SK-MEL-5 (cell line): ENCODE measurements at places on chromosomes 4 and X. TPM values are rescaled to one million over a fixed set of nuclear protein-coding genes. Genes with fewer than 3 reads are reported as not detected.

DNA sequence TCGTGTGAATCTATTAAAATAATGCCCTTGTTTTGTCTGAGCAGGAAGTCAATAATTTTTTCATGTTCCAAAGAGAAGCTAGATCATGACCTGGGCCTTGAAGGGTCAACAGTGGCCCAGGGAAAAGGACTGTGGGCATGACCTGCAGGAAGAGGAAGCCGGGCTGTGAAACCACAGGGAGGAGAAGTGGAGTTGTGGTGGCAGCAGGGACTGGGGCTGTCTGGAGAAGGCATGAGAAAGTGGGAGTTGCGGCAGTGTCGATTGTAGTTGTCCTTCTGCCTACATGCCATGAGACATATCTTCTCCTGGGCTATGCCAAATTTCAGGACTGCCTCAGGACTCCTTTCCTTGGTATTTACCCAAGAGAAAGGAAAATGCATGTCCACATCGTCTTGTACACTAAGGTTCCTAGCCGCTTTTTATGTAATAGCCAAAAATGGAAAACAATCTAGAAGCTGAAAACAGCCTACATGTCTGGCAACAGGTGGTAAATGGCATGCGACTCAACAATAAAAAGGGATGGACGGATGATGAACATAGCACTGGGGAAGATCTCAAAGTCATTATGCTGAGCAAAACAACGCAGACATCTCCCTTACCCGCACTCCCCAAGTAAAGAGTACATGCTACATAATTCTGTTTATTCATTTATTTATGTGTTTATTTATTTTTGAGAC lies 13.6 kb upstream of the PTTG2 start:
- no peak for DNase-seq

DNA sequence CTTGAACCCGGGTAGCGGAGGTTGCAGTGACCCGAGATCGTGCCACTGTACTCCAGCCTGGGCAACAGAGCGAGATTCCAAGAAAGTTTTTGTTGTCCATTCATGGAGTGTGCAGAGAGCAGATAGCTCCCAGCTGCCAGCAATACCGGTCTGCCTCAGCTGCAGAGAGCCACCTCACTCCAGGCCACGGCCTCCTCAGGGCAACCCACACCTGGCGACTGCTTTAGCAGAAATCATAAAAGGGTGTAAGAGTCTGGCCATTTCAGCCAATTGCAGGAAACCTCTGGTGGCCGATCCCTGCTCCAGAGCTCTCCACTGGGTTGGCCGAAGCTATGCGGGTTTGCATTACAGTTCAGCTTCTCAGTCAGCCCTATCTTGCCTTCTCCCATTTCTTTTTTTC lies 227.4 kb upstream of the BCOR start:
- DNase-seq: no peak

GRCh38 chr4:36249610-36250009 lies 5.3 kb upstream of the ARAP2 start:
- no peak for DNase-seq

GRCh38 chr4:104395168-104395614 lies 99.5 kb downstream of the CXXC4 start:
- DNase-seq: peak; percentile 16

DNA sequence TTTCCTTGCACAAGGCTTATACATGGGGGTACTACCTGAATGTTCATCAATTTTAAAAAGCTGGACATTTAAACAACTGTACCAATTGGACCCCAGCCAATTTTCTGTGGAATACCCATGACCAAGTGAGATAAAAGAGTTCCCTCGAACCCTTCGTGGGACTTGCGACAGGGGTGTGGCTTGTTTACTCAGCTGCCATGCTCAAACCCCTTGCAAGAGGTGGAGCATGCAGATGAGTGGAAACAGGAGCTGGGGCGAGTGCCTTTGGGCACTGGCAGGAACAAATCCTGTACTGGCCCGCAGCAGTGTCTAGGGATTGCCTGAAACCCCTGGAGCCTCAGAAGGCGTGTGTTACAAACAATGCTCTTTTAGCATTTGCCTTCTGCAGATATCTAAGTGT lies 144.2 kb downstream of the PDHA2 start:
- DNase-seq: no peak

DNA sequence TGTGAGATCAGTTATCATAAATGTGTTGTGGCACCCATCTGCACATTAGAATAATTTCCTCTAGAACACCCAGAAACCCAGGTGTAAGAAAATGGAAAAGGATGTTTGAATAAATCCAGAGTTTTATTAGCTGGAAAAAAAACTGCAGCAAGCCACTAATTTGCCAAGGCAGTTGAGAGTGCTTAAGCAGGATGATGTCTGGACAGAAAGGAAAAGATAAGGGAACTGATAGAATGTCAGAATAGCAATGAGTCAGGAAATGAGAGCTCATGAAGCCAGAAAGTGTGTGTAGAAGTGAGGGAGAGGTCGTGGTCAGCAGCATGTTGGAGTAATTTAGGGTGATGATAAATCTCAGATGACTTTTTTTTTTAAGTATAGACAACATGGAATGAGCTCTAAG lies 15.2 kb upstream of the NEUROG2 start:
- no peak for DNase-seq

DNA sequence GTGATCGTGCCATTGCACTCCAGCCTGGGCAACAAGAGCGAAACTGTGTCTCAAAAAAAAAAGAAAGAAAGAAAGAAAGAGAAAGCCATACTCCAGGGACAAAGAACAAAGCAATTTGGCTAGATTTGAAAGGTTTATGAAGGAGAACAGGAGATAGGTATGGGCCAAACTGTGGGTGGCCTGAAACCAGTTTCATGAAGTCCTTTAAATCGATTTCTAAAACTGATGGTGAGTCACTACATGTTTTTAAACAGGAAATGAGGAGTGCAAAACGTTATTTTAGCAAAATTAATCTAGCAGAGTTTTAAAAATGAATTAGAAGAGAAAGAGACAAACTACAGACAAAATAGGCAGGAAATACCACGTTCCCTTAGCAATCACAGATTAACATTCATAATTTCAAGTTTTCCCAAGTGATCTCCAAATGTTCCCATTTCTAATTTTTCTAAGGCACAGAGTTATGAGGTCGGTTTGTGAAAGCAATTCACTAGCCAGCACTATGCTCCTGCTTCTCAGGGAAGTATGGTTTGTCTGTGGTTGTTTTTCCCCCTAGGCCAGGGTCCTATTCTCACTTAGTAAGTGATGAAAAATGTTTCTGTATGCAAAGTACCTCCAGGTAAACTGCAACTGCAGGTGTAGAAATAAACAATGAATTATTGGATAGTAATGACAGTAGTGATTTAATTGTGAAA lies 190.6 kb downstream of the PPP3CA start:
- DNase-seq: no peak

DNA sequence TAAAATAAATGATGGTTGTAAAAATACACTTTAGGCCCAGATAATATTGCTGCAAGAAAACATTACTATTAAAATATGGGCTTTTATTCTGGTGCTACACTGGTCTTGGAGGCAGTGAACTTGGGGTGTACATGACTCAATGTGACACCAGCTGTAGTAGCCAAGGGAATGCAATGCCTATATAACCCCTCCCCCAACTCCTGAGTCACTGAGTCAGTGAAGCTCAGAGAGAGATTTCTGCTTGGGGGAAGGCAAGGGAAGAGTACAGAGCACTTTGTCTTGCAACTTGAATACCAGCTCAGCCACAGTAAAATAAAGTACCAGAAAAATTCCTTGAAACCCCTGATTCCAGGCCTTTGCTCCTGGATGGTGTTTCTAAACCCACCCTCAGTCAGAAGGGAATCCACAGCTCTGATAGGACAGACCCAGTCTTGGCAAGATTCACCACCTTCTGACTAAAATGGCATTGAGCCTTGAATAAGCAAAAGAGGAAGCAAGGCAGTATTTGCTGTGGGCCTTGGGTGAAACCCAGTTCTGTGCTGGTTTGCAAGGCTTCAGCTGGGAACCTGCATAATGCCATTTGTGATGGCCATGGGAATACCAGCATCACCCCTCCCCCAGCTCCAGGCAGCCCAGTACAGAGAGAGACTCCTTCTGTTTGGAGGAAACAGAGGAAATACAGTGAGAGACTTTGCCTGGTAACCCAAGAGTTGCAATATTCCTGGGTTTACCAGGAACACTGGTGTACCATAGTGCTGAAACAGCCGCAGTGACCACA lies 209.9 kb downstream of the IQCM start:
- no peak for DNase-seq

GRCh38 chr4:8343262-8343966 lies 73.9 kb downstream of the HTRA3 start:
- no peak for DNase-seq

DNA sequence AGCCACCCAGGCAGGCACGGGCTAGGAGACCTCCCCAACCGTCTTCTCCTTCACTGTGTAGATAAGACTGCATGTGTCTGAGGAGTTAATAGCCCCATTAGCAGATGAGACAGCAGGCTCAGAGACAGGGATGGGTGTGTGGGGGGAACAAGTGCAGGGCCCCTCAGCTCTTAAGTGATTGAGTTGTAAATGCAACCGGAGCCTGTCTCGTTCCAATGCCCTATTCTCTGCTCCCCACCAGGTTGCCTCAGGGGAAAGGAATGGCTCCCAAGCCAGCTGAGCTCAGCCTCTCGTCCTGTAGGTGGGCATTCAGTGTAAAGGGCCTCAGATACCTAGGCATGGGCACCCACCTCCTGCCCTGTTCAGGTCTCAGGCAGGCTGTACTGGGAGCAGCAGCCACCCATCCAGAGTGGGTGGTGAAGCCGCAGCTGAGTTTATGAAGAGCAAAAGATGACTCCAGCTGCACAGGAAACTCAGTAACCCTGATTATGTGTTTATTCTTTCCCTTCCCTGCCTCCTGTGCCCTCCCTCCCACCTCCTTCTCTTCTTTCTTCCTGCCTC lies 87.3 kb downstream of the PJA1 start:
- DNase-seq: no peak

GRCh38 chr4:138181287-138181686 lies 60.9 kb downstream of the SLC7A11 start:
- DNase-seq: no peak

DNA sequence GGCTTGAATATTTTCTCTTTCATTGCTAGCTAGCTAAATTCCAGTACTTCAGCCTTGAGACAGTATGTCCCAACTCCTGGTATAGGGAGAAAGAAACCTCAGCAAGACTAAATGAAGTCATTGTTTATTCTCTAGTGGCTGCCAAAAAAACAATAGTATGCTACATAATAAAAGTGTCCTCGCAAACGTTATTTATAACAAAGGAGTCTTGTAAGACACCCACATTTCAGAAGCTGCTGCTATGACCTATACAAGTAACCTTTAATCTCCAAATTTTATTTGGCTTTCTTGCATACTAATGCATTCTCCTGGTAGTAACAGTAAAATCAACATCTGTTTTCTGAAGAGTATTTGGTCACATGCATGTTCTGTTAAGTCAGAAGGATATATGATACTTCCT lies 28.8 kb downstream of the NEK1 start:
- peak; percentile 85 for DNase-seq

DNA sequence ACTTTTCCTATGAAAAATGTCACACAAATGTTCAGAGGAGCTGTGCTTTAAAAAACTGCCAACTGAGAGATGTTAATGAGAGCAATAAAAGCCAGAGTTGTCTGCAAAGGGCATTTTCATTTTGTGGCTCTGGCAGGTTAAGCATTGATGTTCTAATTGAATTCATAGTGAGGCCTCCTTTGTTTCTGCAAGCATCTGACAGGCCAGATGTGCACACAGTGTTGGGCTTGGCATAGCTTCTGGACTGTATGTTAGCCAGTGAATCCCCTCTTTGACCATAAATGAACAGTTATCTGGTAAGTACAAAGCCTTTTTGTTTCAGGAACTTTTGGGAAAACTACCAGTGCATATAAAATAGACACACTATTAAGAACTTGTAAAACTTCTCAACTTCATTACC lies 81.9 kb downstream of the JADE3 start:
- peak; percentile 93 for DNase-seq

DNA sequence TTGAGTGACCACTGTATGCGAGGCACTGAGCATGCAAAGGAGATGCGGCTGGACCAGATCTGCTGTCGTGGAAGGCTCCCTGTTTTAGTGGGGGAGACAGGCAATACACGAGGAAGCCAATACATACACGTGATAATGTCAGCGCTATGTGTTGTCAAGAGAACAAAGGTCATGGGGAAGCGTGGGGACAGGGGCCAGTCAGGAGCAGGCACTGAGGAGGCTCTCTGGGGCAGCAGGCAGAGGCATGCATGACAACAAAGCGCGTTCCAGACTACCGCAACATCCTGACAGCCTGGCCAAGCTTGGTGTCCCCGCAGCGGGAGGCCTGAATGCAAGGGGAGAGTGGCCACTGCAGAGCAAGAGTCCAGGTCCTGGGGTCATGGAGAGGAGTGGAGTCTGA lies 61.9 kb downstream of the DCTD start:
- DNase-seq: no peak

GRCh38 chrX:136495043-136495442 lies 2.3 kb upstream of the HTATSF1 start:
- no peak for DNase-seq

DNA sequence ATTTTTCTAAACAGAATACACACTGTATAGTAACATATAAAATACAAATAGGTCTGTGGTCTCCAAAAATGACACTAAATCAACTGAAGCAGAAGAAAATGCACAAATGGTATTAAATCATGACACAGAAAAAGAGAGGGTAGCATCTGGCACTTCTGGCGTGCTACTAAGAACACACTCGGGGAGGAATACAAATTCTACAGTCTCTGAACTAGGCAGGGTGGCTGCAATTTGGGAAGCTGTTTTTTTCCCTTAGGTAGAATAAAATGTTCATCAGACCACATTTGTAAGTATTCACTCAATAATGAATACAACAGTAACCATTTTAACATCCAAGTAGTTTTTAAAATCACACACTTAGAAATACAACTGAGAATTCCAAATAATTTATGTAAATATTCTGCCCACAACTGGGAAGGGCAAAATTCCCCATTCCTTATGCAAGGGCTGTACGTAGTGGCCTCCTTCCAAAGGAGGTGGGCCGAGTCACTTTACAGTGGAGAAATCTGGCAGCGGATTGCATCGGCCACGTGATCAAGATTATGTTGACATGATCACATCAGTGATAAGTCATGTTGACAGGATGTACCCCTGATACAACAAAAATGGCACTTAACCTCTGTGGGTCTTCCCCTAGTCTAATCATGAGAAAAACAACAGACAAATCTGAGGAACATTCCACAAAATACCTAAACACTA lies 101.1 kb downstream of the TSPAN5 start:
- DNase-seq: no peak

GRCh38 chr4:90845777-90846176 lies 718.6 kb downstream of the CCSER1 start:
- DNase-seq: no peak

DNA sequence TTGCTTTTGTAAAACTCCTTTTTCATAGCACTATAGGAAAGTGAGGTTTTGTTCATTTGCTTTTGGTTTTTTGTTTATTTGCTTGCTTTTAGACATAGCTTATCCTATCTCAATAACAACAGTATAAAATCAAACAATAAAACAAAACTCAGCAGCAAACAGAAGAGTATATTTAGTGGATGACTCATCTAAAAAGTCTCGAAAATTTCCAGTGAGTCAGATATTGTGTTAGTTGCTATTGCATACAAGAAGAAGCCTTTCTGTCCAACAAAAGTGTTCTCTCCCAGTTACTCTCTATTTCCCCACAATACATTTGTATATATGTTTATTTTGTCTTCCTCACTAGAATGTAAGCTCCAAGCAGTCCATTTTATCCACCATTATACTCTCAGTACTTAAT lies 36.0 kb upstream of the NPNT start:
- no peak for DNase-seq

Gene H2BW2
- not detected in 2 replicates for total RNA-seq

Gene DGAT2L6
- total RNA-seq: 0.13 TPM in 1 of 2 replicates, not detected in the other

Gene COL4A6
- not detected in 2 replicates for total RNA-seq

Gene HSD17B13
- not detected in 2 replicates for total RNA-seq

Gene GSPT2
- 9.4 and 9.5 TPM in 2 replicates for total RNA-seq

Gene XK
- 0.08 and 0.26 TPM in 2 replicates for total RNA-seq

Gene TENM3
- total RNA-seq: 38.1 and 47.7 TPM in 2 replicates

Gene CD99L2
- total RNA-seq: 34.4 and 37.7 TPM in 2 replicates

Gene IDS
- total RNA-seq: 31.6 and 36.8 TPM in 2 replicates
